ENCODE measurements at places on chromosomes 1 and 21. TPM values are rescaled to one million over a fixed set of nuclear protein-coding genes. Genes with fewer than 3 reads are reported as not detected.

DNA sequence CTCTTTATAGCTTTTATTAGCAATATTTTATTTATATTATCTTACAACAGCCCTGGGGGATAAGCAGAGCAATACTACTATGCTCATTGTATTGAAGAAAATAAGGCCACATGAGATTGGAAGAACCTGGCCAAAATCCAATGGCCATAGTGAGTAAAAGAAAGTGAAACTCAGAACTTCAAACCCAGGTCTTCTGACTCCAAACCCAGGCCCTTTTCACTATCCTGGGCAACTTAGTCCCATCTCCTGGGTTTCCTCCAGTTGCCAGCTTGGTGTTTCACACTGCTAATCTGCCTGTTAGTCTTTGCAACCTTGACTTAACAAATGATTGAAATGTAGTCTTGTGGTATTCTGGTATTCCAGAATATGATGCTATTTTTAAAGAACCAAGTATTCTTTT is 22.4 kb upstream of the EXO1 start:
- no peak for DNase-seq

GRCh38 chr21:38599381-38599975 is 101.2 kb upstream of the ERG start:
- DNase-seq = no peak

DNA sequence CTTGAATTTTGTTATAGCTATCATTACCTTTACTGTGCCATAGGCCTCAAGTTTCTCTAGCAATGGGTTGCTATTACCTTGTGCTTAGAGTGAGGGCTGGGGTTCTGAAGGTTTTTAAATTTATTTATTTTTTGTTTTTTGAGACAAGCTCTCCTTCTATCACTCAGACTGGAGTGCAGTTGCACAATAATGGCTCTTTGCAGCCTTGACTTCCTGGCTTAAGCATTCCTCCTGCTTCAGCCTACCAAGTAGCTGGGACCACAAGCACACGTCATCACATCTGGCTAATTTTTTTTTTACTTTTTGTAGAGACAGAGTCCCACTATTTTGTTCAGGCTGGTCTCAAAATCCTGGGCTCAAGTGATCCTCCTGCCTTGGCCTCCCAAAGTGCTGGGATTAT is 41.5 kb downstream of the SNX27 start:
- no peak for DNase-seq

- DNase-seq = no peak
Measured at GRCh38 chr1:176164014-176164678, 42.9 kb downstream of the COP1 start.

DNA sequence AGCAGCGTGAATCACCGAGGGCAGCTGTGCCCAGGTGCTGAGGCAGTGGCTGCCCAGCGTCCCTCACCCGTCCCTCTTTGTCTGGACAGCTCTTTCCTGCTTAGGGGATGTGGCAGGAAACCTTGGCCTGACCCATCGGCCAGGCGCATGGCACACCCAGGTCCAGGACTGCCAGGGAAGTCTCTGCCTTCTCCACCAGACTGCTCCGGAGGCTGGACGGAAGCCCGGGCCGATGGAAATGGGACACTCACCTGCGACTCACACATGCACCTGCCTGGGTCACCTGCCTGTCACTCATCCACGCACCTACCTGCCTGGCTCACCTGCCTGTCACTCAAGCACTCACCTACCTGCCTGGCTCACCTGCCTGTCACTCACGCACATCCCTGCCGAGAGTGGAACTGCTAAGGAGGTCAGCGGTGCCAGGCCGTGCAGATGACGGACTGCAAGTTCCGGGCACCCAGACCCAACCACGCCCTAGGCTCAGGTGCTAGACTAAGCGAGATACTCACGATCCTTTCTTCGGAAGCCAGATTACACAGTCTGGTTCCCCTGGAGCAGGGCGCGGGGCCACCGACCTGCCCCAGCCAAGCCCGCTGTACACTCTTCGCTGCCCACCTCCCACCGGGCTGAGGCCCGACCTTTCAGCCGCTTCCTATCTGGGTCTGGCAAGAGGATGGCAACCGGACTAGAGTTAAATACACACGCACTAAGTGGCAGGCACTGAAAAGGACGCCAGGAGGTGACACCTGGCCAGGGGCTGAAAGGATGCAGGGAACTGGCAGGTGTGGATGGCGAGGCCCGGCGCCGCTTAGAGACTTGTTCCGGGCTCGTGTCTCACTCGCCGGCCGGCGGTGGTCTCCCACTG is 1.1 kb downstream of the UBE2J2 start:
- peak; percentile 84 for DNase-seq

The DNASE2B gene
- total RNA-seq = 0.70 TPM

The MRPL39 gene
- 29.0 TPM for total RNA-seq

Measured in left colon (tissue), 2 donors.